Upper lobe of left lung (tissue), 6 donors: ENCODE measurements at places on chromosomes 2 and 18.

DNA sequence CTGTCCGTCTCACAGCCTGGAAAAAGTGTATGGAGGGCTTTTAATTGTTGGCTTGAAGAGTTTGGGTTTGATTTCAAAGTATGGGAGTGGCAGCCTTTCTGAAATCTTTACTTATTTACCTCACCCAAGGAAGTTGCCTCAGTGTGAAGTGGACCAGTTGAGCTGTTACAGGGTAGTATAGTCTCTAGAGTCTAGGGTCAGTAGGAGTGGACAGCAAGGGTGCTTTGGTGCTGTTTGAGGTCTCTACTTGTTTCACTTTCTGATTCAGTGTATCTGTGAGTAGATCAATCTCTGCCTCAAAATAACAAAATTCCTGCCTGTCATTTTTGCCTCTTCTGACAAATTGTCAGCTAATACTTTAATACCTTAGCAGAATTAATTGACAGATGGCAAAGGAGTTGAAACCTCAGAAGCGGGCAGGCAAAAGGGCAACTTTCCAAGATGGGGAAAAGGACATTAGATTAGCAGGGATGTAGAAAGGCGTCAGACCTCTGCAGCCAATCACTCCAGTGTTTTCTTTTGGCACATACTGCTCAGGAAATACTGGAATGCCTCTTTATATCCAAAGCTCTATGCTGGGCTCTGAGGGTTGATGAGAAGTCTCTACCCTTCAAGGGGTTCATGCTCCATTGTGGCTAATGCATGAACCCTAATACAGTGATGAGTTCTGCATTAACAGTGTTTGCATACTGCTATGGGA, 5.9 kb downstream of the RIOK3 start:
- DNase-seq: peak; percentile 37

- DNase-seq: no peak
Observed at GRCh38 chr2:65662654-65663432, 230.4 kb upstream of the SPRED2 start.

DNA sequence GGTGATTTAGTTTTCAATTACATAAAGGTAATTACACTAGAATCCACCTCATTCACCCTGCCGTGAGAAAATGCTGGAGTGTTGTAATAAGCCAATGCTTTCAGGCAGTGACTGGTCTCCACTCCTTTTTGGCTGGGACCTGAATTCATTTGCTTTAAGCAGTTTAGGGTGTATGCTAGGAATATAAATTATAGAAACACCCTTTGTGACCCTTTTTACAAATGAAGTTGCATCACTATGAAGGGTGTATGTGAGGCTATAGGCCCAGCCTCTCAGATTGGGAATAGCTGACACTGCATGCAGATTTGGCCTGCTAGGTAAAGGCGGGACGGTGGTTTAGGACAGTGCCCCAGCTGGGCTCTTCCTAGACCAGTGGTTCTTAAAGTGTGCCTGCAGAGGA, 50.8 kb upstream of the NFE2L2 start:
- DNase-seq: no peak

DNA sequence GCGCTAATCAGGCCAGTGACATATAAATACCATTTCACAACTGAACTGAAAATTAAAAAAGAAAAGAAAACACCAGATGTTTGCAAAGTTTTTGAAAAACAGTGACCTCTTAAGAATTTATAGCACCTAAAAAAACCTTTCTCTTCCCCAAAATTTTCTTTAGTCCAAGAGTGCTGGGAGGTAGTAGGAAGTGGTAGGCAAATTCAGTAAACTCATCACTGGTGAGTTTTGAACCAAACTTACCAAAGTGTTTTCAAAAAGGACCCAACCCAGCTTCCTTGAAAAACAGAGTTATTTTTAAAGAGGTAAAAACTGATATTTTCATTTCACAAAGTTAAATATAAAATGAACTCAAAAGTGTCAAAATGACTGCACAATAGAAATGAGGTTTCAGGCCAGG, 90.4 kb downstream of the TMEM247 start:
- DNase-seq: no peak

DNA sequence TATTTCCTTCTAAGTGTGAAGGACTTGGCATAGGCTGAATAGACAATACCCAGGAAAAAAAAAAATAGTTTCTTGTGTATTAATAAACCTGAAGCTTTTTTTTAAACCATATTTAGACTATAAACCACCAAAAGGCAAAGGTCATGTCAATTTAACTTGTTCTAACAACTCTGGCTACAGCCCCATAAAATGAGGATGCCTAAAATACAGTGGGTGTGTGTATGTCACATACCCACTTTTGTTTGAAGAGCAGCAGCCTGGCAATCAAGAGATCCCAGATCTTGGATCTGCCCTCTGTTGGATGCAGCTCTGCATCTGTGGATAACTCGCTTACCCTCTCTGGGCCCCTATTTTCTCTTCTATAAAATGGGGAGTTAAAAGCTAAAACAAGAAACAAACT, 65.4 kb downstream of the SATB2 start:
- no peak for DNase-seq

DNA sequence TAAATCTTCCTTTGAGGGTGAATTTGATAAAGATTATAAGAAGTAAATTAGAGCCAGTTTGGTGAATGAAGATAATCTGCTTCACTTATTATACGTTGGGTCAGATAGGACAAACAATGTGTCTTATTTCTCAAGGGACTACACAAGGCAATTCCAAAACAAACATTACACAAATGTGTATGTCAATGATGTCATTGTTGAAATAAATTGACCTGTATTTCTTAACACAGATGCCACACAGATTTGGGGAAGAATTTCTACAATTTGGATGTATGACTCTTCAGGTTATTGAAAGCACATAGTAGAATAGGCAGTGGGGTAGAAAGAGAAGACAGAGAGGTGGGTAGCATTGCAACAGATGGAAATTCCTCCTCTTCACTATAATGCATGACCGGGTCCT, 6.9 kb upstream of the CRIM1 start:
- no peak for DNase-seq

DNA sequence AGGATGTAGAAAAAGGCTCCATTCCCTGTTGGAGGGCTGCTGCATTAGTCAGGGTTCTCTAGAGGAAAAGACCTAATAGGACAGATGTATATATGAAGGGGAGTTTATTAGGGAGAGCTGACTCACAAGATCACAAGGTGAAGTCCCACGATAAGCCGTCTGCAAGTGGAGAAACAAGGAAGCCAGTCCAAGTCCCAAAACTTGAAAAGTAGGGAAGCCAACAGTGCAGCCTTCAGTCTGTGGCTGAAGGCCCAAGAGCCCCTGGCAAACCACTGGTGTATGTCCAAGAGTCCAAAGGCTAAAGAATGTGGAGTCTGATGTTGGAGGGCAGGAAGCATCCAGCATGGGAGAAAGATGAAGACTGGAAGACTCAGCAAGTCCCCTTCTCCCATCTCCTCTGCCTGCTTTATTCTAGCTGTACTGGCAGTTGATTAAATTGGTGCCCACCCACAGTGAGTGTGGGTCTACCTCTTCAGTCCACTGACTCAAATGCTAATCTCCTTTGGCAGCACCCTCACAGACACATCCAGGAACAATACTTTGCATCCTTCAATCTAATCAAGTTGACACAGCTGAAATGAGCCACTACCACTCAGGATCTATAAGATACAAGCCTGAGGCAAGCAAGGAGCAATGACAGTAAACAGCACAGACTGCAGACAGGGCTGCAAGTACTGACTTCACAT, 30.0 kb upstream of the ATG16L1 start:
- DNase-seq: no peak

GRCh38 chr18:2108591-2108990, 462.7 kb downstream of the METTL4 start:
- no peak for DNase-seq

DNA sequence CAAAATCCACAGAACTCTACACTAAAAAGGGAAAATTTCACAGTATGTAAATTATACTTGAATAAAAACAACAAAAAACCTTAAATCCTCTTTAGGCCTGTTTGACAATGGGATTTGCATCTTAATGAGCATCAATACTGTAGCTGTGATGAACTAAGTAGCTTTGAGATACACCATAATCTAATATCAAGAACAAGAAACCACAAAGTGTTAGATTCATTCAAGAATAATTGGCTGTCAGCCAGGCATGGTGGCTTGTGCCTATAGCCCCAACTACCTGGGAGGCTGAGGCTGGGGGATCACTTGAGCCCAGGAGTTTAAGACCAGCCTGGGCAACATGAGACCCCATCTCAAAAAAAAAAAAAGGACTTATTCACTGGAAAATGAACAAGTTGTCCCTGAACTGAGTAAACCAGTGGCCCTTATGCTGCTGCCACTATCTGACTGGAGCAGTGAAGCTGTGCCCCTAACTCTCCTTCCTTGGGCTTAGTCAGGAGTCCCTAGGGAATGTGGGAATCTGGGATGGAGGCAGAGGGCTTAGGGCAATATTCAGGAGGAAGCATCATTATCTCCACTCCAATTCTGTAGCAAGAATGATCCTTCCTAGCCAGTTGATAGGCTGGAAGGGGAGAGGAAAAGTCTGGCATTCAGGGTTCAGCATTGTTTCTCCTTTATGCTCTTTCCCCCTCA, 88.5 kb downstream of the PRKCE start:
- DNase-seq: no peak

- peak; percentile 43 for DNase-seq
Observed at GRCh38 chr2:44952143-44952805, 10.8 kb downstream of the SIX3 start.

- no peak for DNase-seq
Observed at GRCh38 chr18:44951748-44952147, 271.1 kb downstream of the SETBP1 start.

GRCh38 chr2:3712831-3713503, 9.6 kb downstream of the DCDC2C start:
- no peak for DNase-seq

DNA sequence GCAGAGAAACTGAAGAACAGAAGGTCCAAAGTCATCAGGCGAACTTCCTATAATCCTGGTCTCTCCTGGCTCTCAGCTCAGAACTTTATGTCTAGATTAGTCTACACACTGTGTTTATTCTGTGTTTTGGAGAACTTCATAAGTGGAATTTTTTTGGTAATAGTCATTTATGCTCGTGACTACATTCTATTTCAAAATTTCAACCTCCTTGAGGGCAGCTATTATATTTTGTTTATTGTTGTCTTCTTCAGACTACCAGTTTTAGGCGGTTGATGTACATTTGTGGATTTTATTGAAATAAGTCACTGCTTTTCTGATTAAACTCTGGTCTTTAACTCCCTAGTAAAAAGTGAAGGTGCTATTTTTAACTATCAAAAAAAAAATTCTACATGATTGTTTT, 816.6 kb downstream of the SATB2 start:
- DNase-seq: no peak

DNA sequence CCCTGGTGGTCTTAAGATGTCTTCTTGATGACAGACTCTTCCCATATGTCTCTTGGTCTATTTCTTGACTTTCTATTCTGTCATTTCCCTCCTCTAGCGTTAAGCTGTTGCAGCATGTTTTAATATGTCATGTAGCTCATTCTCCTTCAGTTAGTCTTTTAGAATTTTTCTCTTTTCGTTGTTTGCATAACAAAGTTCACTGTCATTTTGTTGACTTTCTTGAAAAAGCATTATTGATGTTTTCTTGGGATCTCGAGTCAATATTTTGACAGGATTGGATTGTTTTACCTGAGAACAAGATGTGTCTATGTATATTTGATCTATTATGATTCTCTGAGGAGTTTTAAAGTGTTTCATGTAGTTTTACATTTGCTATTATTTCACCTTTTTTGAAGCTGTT, 24.8 kb downstream of the SOCS6 start:
- DNase-seq: no peak

DNA sequence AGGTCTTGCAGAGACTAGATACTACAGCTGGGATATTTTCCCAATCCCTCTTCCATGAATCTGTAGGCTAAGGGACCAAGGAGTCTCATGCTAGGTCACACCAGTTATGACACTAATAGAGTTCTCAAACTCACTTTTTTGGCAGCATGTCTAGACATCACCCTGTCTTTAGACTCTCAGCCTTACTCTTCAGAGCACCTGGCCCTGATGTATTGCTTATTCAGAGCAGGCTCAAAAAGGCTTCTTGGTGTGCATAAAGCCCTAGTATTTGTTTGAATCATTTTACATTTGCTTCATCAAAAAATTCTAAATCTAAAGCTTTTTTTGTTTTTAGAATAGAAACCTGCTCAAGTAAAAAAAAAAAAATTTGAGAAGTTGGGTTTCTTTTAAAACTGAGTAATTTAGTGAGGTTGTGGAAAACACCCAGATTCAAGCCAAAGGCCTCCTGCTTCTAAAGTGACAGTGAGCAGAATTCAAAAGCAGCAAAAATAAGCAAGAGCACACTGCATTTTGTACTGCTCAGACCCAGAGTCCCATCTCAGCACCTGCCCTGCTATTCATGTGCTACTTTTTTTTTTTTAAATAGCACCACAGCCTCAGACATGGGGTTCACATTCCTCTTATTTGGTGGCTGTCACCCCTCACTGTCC, 18.0 kb upstream of the DNAH6 start:
- DNase-seq: no peak

DNA sequence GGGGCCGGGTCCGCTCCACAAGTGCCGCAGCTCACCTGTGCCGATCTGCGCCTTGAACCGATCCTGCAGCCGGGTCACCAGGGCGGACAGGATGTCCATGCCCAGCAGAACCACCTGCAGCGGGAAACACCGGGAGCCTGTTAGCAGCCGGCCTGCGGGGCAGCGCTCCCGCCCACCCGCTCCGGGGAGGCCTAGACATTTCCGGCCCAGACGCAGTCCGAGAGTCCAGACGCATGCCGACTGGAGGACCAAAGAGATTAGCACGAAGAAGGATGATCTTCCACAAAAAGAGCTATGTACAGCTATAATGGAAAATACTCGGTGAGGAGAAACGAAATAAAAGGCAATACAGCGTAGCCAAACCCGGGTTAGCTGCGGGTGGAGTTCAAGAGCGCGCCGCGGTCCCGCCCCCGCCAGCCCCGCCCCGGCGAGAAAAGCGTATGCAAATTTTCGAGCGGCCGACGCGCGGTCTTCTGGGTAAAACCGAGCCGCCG, 421 bp upstream of the RNU4ATAC start:
- DNase-seq: peak; percentile 97

- DNase-seq: no peak
Observed at GRCh38 chr18:6950641-6951040, 167.0 kb downstream of the LAMA1 start.

DNA sequence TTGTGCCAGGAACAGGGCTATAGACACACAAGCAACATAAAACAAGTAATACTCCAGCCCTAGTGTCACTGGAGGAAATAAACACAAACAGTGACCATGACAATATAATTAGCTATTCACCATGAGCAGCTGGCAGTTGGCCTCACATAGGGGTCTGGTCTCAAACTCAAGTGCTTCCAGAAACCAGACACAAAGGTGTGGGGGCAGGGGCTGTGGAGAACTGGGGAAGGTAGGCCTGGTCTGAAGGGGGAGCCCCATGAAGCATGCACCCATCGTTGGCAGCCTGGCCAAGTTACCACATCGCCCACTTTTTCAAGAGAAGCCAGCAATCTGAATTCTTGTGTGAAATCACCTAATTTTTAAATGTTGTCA, 49.5 kb upstream of the SP3 start:
- no peak for DNase-seq

GRCh38 chr2:126898636-126899035, at the start of gene TEX51:
Gene TEX51, plus strand, starts transcription at chr2:126898890. Its CDS starts 29 bp downstream, at chr2:126898919.
- DNase-seq: no peak

DNA sequence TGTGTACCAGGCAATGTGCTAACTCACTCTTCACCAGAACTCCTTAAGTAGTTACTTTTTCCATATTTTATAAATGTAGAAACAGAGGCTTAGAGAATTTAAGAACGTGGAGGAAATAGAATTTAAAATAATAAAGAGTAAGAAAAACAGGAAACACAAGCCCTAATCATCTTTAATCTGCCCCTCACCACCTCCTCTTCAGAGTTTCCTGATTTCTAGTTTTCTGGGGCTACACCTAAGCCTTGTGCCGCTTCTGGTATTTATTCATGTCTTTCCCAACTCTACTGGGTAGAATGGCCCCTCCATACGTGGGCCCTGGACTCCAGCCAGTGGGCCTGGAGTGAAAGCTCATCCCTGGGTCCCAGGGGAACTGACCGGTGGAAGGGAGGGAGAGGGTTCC, 85.4 kb downstream of the RTN4 start:
- DNase-seq: no peak
